Right forelimb (tissue), 1 donor: ENCODE measurements at places on chromosomes 6 and 20.

GRCh38 chr6:165453395-165453794, 144.0 kb upstream of the C6orf118 start:
- DNase-seq: no peak

GRCh38 chr20:3614466-3614865, 48.7 kb downstream of the GFRA4 start:
- no peak for DNase-seq

- no peak for DNase-seq
Measured at GRCh38 chr6:115302731-115303130, 758.0 kb downstream of the FRK start.

DNA sequence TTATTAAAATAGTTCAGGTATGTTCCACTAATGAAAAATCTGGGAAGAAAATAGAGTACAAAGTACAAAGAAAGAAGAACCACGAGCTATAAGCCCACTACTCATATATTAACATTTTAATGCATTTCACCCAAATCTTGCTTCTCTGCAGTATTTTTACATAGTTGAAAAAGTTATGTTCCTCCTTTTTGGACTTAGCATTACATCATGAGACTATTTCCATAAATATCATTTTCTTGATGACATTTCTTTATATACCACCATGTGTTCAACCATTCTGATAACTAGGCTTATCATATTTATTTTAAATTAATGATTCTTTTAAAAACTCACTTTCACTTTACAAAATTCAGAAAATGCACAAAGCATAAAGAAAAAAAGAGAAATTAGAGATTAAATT, 3.0 kb downstream of the IPCEF1 start:
- no peak for DNase-seq

- no peak for DNase-seq
Measured at GRCh38 chr20:58864346-58864745, 11.8 kb downstream of the GNAS start.

DNA sequence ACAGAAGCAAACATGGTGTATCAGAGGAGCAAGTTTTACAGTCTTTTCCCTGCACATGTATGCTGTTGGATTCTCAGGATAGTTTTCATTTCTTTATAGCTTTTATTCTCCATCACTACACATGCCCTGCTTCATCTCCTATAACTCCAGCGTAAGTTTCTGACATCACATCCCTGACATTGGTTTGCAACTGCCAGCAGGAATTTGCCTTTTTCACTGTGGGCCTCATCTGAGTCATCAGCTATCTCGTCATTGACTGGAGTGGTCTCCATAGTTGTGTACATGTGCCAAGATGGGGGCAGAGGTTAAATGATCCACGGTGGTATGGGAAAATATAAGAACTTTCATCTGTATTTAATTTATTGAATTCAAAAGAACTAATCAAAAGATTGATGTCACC, 96.7 kb downstream of the SLX4IP start:
- DNase-seq: no peak

GRCh38 chr6:151524059-151524458, 30.2 kb downstream of the CCDC170 start:
- no peak for DNase-seq

- peak; percentile 62 for DNase-seq
Measured at GRCh38 chr6:148240461-148240840, 102.2 kb upstream of the SASH1 start.

- DNase-seq: no peak
Measured at GRCh38 chr20:3190681-3191111, 13.8 kb downstream of the DDRGK1 start.

- no peak for DNase-seq
Measured at GRCh38 chr20:54047720-54048119, 22.7 kb downstream of the BCAS1 start.

DNA sequence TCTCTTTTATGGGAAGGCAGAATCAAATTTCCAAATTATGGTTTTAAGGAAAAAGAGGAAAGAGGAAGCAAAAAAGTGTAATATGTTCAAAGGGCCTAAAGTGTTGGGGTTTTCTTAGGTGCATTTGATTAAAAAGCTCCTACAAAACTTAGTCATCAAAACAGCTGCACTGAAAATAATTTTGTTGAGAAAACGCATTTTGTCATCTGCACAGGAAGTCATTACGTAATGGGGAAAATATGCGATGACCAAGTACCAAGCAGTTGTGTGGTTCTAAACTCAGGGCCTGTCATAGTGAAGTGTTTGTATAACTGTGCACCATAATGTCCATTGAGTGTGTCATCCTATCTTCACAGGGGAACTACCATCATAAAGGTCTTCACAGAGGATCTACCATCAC, 15.6 kb downstream of the HAO1 start:
- no peak for DNase-seq

GRCh38 chr6:165548450-165548849, 114.6 kb downstream of the PDE10A start:
- no peak for DNase-seq

DNA sequence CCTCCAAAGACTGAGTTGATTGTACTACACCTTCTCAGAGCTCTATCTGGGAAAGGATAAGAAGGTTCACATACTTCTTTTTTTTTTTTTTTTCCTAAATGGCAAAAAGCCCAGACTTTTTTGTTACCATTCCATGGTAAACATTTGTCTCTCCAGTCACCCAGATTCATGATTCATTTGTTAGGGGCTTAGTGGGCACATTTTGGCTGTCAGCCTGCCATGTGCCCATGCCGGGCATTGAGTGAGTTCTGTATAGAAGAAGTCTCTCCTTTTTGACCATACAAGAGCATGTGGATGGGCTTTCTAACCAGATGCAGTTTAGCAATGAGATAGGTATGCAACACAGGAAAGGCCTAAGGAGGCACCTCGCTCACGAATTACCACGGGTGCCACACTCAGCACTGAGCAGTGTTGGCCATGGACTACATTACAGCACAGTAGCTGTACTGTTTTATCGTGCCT, 447.5 kb upstream of the HSF2 start:
- DNase-seq: no peak

- DNase-seq: no peak
Measured at GRCh38 chr6:20808924-20809323, 274.7 kb downstream of the CDKAL1 start.

DNA sequence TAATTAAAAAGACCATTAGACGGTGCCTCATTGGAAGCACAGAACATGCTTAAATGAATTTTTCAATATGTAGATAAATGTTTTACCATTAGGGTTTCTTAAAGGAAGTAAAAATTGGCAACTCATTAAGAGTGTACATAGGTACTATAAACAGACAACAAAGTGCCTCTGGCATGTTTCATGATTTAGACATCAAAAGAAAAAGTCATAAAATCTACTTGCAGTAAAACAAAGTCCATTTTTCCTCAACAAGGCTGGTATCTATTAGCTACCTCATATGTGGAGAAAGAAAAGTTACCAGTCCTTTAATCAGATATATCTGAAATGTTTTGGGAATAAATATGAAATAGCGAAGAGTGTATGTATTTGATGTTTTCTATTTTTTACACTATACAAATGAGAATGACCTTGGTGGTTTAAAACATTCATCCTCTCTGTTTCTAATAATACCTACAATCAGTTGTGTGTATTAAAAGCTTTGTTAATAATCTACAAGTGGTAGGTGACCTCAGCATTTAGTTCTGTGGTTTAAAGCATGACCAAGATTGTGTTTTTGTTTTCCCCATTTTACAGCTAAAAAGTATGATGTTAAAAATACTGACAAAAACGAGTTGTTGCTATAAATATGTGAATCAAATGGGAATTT, 87.5 kb downstream of the HDGFL1 start:
- DNase-seq: no peak

- DNase-seq: no peak
Measured at GRCh38 chr6:98636941-98637340, 197.4 kb upstream of the POU3F2 start.

DNA sequence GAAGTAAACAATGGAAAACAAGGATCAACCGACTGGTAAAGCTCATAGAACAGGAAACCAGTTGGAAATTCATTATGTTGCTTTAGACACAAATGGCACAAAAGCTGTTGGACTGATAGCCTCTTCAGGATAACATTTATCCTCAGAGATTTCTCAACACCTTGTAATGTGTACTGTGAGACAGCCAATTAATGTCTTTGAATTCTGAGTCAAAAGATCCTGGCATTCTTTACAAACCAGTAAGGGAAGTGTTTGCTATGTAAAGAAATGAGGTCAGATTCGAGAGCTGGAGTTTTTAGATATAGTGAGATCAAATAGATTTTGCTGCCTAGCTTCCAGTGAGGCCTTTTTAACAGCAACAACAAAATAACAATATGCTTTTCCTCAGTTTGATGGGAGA, 439.2 kb downstream of the C6orf118 start:
- no peak for DNase-seq

GRCh38 chr6:55819811-55820210, 55.6 kb downstream of the BMP5 start:
- DNase-seq: no peak

- DNase-seq: no peak
Measured at GRCh38 chr6:111985202-111985731, 68.6 kb upstream of the CCN6 start.

DNA sequence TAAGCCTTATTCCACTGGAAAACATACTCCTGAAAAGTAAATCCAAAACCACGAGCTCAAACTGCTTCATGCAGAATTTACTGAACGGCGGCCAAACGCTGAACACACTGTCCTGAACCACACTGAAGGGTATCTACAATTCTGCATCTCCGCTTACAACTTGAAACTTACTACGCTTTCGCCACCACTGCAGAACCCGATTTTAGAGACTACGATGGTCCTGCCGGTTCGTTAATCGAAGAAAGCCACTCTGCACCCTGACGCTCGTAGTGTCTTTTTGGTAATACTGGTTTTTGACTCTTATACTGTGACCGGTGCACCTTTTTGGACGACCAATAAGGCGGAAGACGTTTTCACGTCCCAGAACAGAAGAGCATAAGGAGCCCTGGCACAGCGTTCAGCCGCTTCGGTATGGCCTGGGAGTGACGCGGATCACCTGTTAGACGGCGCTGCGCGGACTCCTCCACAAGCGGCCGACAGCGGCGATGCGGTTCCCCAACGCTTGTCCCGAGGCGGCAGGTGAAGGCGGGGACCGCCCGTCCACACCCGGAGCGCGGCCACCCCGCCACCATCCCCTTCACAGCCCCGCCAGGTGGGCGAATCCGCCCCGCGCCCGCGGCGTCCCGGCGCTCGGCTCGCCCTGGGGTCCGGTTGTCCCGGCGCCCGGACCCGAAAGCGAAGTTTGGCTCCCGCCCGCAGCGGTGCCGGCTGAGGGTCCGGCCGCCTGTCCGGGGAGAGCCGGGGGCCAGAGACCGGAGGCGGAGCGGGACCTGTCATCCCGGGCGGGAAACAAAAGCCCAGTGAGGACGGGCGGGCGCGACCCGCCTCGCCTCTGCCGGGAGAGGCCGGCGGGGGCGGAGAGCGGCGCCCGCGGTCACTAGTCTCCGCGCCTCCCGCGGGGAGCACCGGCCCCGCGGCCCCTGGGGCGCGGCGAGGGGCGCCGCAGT, 784 bp downstream of the FKBP5 start:
- DNase-seq: peak; percentile 67

DNA sequence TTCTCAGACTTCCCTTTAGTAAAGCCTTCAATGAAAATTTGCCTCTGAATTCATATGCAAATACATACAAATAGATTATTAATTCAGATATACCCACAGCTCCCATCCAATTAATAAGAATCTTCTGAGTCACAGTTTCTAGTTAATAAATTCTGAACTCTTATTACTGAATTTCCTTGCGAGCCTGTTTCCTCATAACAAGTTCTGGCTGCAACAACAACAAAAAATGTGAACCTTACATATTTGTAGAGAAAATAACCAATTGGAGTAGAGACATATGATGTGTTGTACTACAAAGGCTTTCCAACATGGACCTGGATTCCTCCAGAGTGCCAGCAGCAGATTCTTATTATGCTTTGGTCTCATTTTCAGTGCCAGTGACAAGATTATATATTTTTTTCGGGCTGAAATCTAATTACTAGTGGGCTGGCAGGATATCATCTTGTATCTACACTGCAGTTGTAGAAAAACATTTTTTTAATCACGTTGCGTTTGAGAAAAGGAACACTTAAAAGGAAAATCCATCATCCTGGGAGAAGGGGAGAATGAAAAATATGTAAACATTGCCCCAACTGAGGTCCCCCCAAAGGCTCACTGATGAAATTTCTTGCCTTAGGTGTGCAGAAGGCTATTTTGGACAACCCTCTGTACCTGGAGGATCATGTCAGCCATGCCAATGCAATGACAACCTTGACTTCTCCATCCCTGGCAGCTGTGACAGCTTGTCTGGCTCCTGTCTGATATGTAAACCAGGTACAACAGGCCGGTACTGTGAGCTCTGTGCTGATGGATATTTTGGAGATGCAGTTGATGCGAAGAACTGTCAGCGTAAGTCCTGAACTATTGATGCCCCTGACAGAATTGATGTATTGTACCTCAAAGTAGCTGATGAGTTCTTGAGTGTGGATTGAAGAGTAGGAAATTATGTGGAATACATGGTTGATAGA, 404.6 kb downstream of the LAMA2 start:
- no peak for DNase-seq

GRCh38 chr6:109358204-109358603, 24.1 kb downstream of the CD164 start:
- DNase-seq: no peak

DNA sequence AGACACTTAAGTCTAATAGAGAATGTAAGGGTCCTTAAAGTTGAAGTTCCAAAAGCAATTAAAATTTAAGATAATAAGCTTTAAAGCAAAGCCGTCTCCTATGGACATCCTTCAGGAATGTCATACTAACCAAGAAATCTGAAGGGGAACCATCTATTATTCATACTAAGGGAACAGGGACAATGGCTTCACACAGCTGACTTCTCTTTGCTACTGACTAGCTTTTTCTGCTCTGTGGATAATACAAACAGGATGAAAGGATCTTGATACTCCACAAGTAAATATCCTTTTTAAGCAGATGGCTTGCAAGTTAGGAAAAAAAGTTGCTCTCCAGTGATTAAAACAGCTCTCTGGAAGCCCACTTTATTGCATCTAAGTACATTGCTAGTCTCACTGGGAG, 178.6 kb downstream of the BACH2 start:
- no peak for DNase-seq

DNA sequence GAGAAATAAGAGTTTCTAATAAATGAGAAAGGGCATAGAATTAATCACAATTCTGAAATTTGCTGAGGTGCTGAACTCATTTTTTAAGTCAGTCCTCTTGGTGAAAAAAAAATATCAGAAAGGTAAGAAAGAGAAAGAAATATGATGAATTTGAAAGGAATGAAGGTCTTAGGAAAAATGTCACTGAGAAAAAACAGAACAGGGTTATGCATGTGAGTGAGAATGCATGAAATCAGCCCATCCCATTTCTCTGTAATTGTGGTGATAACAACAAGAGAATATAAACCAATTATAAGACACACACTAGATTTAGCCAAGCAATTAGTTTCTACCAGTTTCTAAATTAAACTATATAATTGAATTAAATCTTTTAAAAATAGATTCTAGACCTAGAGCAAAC, 138.9 kb downstream of the TBX18 start:
- DNase-seq: no peak

DNA sequence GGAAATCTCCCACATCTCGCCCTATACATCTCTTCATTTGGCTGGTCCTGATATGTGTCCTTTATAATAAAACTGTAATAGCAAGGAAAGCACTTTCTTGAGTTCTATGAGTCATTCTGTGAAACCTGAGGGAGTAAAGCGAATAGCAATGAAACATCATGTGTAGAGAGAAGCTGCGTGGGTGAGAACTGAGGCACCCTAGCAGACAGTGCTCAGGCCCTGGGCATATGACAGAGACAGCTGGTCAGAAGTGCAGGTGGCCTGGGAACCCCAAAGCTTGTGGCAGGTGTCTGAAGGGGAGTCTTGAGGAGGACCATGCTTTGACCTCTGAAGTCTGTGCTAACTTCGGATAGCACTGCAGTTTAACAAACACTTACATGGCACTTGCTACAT, 1.3 kb upstream of the BLOC1S5 start:
- DNase-seq: no peak
